Hematopoietic multipotent progenitor cell (in vitro differentiated cells): ENCODE measurements at places on chromosomes 2 and 18. TPM values are rescaled to one million over a fixed set of nuclear protein-coding genes. Genes with fewer than 3 reads are reported as not detected.

The AMER3 gene
- under 0.01 TPM for total RNA-seq

The SERPINB3 gene
- total RNA-seq = not detected

- no peak for DNase-seq
Observed at GRCh38 chr2:200199005-200199404, 107.5 kb upstream of the SPATS2L start.

- no peak for DNase-seq
Observed at GRCh38 chr2:68009526-68009925, 53.3 kb downstream of the C1D start.

- no peak for DNase-seq
Observed at GRCh38 chr2:16026816-16027501, 86.6 kb downstream of the MYCN start.

DNA sequence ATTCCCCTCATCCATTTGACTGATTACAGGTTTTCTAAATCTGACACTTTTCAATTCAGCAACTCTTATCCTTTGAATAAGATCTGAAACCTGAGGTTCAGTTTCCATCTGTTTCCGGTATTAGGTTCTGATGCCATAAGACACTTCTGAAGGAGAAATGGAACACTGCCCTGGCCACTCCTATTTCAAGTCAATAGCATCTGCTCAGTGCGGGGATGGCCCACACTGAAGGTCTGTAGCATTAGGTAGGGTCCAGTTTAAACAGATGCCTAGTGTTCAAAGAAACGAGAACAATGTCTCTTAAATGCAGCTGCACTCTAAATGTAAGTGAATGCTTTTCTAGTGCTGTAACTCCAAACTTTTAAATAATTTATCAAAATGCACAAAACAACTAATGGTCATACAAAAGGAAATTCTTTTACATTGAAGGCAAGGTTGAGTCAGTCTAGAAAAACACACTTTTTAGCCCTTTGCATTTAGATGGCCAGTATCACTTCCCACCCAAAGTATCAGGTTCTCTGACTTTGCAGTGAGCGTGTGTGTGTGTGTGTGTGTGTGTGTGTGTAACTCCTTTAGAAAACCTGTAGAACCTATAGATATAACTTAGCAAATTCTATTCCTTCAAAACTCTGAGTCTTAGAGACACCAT lies 78.2 kb downstream of the STK39 start:
- no peak for DNase-seq

- peak; percentile 50 for DNase-seq
Observed at GRCh38 chr2:237474931-237475703, 11.9 kb upstream of the MLPH start.

DNA sequence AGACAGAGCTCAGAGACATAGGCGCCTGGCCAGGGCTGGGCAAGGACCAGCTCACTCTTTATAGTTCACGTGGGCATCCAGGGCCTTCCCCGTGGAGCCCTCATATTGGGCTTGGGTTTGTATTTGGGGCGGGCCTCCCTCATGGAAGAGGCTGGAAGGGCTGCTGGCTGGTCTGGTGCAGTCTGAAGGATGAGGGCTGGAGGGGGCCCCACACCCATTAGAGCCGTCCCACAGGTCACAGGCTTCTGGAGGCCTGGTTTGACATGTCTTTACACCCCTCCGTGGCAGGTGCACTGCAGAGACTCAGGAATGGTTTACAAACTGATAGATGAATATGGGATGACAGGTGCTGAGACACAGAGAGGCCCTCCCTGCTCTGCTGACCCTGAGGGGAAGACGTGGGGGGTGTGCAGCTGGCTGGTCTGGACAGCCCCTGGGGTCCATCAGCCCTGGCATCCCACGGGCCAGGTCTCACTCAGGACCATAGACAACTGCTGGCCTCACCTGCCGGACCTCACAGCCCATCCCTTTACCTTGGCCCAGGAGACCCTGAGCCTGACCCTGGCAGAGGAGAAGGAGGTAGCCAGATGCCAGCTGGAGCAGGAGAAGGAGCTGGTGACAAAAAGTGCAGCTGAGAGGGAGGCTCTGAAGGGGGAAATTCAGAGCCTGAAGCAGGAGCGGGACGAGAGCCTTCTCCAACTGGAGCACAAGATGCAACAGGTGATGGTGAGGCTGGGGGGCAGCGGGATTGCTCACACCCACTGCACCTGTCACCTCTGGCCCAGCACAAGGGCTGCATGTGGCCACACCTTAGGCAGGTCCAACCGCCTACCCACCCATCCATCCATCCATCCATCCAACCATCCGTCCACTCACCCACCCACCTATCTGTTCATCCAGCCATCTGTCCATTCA lies 43.9 kb downstream of the CROCC2 start:
- DNase-seq = no peak
